Stimulated activated CD4-positive, alpha-beta T cell treated with anti-CD3 and anti-CD28 coated beads, Interleukin-1b, Interleukin-23, amount 100 ng/mL, for 4 hours (primary cell): ENCODE measurements at places on chromosomes 5 and 9.

GRCh38 chr5:132850066-132850465 lies 16.2 kb downstream of the GDF9 start:
- DNase-seq = no peak

- no peak for DNase-seq
Measured at GRCh38 chr5:143759396-143760130, 52.4 kb upstream of the HMHB1 start.

- DNase-seq = no peak
Measured at GRCh38 chr9:113293285-113293878, 9.8 kb downstream of the RNF183 start.

- no peak for DNase-seq
Measured at GRCh38 chr5:139642213-139642612, 5.9 kb upstream of the CXXC5 start.

DNA sequence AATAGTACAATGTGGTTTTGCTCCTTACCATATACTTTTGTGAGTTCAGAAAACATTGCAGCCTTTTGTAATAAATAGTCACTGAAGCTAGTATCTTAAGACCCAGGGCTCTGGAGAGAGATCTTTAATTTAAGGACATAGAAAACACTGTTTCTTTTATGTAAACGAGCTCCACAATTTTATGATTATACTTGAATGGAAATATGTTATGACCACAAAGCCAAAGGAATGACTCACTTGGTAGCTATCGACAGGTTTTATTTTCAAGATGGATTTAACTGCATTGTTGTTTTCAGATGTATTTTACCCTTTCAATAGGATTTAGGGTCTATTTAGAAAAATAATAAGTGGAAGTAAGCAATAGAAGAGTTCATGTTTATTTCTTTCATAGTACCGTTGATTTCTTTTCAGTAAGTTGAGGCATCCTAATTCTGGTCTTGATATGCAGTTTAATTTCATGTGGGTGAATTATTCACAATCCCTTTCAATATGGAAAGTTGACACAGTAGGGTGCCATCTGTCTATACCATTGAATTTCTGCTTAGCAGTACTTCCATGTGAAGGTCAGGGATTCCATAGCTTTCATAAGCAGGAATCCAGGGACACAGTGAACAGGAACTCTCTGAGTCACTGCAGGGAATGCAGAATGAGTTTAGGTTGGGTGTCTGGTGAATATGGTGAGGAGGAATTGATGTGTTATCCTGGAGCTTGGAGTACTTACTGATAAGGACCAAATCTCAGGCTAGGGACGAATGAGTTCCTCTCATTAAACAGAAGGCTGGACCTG lies 157.6 kb downstream of the CD180 start:
- no peak for DNase-seq

DNA sequence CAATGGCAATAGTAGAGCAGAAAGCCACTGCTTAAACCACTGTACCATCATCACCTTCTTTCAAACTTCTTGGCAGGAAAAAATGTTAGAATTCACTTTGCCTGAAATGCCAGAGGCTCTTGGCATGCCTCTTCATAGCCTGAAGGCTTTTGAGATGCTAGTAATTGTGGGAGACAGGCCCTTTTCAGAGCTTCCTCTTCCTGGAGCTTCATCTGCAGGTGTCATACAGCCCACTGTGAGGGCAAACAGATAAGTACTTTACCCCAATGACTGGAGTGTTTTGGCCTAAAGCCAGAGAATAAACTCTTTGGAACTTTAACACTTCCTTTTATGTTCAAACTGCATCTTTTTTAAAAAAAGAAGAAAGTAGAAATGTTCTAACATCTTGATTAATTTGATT lies 81.3 kb upstream of the TMEM171 start:
- no peak for DNase-seq

DNA sequence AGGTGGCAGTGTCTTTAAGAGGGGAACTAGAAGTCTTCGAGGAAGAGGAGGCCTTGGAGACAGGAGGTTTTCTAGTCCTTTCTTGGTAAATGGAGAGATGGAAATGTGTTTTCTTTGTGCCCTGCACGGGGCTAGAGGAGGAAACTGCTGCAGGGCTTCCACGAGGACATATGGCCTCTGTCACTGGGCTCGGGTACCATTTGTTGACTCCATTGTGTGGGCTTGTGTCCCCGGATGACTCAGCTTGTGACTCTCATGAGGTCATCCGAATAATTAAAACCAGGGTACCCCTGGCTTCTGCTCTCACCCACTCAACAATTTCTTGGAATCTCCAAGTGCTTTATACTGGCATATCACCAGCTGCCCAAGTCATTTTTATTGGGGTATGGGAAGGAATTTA lies 261.7 kb downstream of the KIF4B start:
- DNase-seq = no peak

- no peak for DNase-seq
Measured at GRCh38 chr5:74044936-74045335, 418.9 kb downstream of the ARHGEF28 start.

DNA sequence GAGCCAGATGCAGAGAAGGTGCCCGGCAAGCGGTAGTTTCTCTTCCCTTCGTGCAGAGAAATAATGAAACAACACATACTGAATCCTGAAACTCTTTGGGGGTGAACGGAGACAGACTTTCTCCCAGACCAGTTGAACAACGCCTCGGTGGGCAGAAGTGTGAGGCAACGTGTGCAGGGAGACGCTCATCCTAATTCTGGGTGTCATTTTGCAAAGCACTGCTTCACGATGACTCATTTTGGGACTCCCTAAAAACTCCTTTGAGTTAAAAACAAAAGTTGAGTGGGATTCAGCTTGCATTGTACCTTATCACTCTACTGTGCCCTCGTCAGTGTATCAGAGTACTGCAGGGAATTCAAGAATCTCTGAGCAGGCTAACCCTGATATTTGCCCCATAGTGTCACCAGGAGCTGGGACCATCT lies 3.5 kb upstream of the NEK6 start:
- DNase-seq = no peak

DNA sequence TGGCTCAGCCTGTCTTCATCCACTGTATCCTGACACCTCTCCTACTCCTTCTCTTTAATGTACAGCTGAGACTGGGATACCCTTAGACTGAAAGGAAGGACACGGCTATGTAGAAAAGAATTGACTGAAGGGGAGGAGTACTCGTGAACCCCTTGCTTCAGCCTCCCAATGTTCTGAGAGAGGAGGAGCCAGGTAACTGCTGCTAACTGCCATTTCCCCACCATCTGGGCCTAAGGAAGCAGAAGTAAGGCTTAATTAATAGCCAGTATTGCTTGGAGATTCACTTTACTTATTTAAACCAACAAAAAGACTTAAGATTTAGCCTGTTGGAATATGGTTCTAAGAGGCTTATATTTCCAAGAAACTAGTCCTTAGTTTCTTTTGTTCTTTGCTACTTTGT lies 18.8 kb upstream of the RGS3 start:
- DNase-seq = no peak

- no peak for DNase-seq
Measured at GRCh38 chr5:23648656-23649055, 141.2 kb downstream of the PRDM9 start.

GRCh38 chr5:170554521-170555267 lies 50.9 kb downstream of the KCNIP1 start:
- no peak for DNase-seq
